Breast epithelium (tissue), 4 donors: ENCODE measurements at places on chromosomes 7 and 10.

DNA sequence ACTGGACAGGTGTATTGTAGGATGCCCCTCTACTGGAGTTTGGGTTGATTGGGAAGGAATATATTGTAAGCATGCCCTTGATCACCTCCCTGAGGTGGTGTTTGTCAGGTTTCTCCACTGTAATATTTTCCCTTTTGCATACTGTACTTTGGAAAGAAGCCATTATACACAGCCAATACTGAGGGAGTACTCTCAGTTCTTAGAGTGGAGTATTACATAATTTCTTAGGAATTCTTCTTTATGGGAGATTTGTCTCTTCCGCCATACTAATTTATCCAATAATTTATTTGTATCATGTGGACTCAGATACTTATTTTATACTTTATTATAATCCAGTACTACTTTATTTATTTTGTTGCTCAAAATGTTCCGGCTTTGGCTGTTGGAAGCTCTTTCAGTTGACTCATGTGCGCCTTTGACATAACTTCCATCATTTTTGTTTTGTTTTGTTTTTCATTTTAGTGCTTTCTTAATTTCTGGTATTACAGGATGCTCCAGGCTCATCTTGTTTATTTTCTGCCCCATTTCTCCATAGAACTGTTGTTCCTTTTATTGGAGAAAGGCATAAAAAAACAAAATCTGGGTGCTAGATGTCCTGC is 29.7 kb downstream of the MKLN1 start:
- H3K4me1 ChIP-seq, result no peaks in the 10 kb centered on the region
- H3K27ac ChIP-seq, result no peak overlapping the region
- no peaks in the 10 kb centered on the region for H3K36me3 ChIP-seq
- H3K27me3 ChIP-seq, result no peaks in the 10 kb centered on the region
- no peak for DNase-seq

GRCh38 chr7:117993377-117994003 is 120.2 kb upstream of the CTTNBP2 start:
- no peaks in the 10 kb centered on the region for H3K4me1 ChIP-seq
- H3K4me3 ChIP-seq, result no peak overlapping the region
- H3K27me3 ChIP-seq, result no peaks in the 10 kb centered on the region
- no peaks in the 10 kb centered on the region for H3K36me3 ChIP-seq

- no peaks in the 10 kb centered on the region for H3K4me1 ChIP-seq
- no peaks in the 10 kb centered on the region for H3K27me3 ChIP-seq
- DNase-seq, result no peak
- H3K4me3 ChIP-seq, result no peak overlapping the region
These were observed 87.1 kb upstream of the AHR start for GRCh38 chr7:17211307-17211836.

- no peak overlapping the region for H3K4me3 ChIP-seq
- no peaks in the 10 kb centered on the region for H3K4me1 ChIP-seq
- H3K27me3 ChIP-seq, result no peaks in the 10 kb centered on the region
These were observed 39.3 kb downstream of the LRRC18 start for GRCh38 chr10:48900371-48900801.

GRCh38 chr7:11743016-11743415 is 89.0 kb downstream of the THSD7A start:
- DNase-seq, result no peak
- H3K36me3 ChIP-seq, result no peaks in the 10 kb centered on the region
- H3K4me1 ChIP-seq, result no peaks in the 10 kb centered on the region
- no peak overlapping the region for H3K4me3 ChIP-seq
- H3K27me3 ChIP-seq, result no peaks in the 10 kb centered on the region

DNA sequence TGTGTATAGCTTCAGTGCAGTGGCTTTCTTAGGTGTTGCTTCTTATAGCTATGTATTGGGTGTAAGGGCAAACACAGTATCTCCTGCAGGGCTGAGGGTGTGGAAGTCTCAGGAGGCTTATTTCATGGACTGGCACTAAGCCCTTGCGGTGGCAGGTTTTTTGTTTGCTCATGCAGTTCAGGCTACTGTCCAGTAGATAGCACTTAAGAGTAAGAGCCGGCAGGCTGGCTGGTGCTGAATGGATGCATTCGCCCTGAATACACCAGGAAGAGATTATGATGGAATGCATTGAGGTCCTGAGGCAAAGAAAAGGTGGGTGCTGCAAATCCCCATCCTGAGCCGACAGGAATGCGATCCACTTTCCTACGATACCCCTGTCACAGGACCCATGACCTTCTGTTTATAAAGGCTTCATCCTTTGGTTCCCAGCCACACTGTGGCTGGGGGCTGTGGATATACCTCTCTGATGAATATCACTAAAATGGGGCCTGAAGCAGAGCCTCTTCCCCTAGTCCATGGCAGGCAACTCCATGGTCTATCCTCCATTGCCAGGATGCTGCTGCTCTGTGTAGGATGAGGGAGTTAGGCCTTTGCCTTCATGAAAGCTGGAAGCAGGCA is 44.9 kb downstream of the ANXA8 start:
- peak; percentile 57 for DNase-seq
- no peaks in the 10 kb centered on the region for H3K36me3 ChIP-seq
- no peak overlapping the region for H3K27ac ChIP-seq
- no peaks in the 10 kb centered on the region for H3K27me3 ChIP-seq

DNA sequence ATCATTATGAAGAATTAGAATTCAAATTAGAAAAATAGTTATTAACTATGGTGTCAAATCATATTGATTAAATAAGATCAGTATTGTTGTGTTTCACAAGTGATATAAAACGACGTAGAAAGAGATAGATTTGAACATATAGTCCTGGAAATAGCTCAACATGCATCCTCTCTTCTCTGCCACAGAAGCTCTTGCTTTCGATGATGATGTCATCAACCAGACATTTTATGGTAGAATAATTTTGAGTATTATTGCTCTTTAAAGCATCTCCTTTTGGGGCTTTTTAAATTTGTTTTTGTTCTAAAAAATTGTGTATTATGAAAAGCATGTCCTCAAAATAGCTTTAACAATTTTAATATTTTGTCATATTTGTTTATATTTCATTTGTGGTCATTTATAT is 95.0 kb downstream of the DGKB start:
- DNase-seq, result no peak
- H3K27ac ChIP-seq, result no peak overlapping the region
- no peaks in the 10 kb centered on the region for H3K36me3 ChIP-seq
- no peaks in the 10 kb centered on the region for H3K27me3 ChIP-seq
- H3K4me1 ChIP-seq, result no peaks in the 10 kb centered on the region

GRCh38 chr7:131827421-131827820 is 271.0 kb upstream of the PODXL start:
- no peaks in the 10 kb centered on the region for H3K4me1 ChIP-seq
- no peak for DNase-seq
- H3K36me3 ChIP-seq, result no peaks in the 10 kb centered on the region
- H3K27me3 ChIP-seq, result no peaks in the 10 kb centered on the region
- no peak overlapping the region for H3K27ac ChIP-seq

DNA sequence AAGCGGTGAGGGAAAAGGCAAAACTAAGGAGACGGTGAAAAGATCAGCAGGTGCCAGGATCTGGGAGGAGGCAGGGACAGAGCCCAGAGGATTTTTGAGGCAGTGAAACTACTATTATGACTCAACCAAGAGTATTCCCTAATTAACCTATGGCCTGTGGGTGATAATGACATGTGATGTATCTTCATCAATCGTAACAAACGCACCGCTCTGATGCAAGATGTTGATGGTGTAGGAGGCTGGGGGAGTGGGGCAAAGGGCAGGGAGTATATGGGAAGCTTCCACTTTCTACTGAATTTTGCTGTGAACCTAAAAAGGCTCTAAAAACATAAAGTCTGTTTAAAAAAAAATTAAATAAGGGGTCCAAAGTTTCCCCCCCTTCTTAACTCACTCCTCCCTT is 25.5 kb upstream of the EZH2 start:
- no peak for DNase-seq
- no peaks in the 10 kb centered on the region for H3K27me3 ChIP-seq
- H3K27ac ChIP-seq, result no peak overlapping the region
- H3K4me3 ChIP-seq, result no peak overlapping the region
- H3K4me1 ChIP-seq, result no peaks in the 10 kb centered on the region

DNA sequence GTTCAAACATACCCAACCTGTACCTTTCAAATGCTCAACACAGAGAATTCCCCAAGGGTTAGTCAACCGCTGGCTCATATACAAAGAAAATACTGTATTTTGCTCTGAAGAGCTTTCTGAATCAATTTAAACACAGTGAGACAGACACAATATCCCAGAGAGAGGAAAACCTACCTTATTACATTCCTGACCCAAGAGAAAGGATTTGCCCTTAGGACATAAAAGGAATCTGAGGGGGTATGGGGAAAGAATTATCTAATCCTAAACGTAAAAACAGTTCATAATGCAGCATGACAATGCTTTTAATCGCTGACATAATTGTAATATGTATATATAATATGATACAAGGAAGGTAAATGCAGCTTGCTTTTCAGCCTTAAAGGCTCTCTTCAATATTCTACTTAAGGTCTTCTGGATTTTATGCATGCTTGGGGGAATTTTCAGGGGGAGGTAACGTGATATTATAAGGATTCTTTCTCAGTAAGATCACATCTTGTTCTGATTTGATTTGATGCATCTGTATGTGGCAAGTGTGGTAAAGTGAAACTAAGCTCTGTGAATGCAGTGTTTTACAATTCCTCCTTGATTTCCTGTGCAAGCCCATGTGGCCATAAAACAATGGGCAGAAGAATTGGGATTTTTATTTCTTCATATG is 240.5 kb downstream of the GLI3 start:
- H3K4me1 ChIP-seq, result peaks cover 5% of the 10 kb centered on the region
- H3K27me3 ChIP-seq, result no peaks in the 10 kb centered on the region
- DNase-seq, result no peak
- no peaks in the 10 kb centered on the region for H3K36me3 ChIP-seq
- H3K27ac ChIP-seq, result peak overlapping the region; percentile 10
- H3K4me3 ChIP-seq, result no peak overlapping the region

DNA sequence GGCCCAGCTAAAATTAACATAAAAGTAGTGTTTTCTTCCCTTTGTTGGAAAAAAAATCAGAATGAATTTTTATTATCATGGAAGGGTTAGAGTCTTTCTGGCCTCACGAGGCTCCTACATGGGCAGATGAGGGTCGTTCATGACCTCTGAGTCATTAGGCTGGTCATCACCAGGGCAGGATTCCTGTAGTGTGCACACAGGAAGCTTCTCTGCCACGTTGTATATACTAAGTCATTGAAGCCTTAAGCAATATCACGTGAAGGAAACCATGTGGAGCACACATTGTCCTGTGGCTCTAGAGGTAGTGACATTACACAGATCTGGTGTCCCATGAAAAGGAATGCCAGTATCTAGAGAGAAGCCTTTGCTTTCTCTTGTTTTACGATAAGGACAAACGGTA is 84.7 kb upstream of the C1QL3 start:
- H3K4me3 ChIP-seq, result no peak overlapping the region

DNA sequence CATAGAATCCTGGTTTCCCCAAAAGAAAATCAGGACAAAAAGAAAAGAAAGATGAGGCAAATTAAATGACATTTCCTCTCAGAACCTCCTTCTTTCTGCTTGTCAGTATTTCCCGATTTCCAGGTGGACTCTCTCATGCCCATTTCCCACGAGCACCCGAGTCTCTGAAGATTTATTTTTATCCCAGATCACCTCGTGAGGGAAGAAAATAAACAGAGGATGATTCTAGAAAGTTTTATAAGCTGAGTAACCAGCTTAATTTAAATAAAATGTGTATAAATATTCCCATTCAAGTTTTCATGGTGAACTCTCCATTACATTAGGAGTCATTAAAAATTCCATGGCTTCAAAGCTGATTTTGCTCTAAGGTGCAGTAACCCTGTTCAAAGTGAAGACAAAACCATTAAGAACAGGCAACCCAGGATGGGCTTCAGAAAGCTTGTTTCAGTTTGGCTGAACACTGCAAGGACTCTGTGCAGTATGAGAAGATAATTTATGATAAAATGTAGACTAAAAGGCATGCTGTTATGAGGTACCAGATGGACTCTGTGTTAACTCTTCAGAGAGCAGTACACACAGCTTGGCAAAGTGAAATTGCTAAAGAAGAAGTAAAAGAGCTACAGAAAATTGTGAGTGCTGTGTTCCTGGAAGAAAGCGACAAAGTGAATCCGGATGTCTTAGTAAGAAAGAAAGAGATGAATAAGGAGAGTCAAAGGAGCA is 521.3 kb upstream of the LRRN3 start:
- no peaks in the 10 kb centered on the region for H3K36me3 ChIP-seq
- H3K27ac ChIP-seq, result no peak overlapping the region
- no peaks in the 10 kb centered on the region for H3K4me1 ChIP-seq
- no peak overlapping the region for H3K4me3 ChIP-seq
- H3K27me3 ChIP-seq, result no peaks in the 10 kb centered on the region

DNA sequence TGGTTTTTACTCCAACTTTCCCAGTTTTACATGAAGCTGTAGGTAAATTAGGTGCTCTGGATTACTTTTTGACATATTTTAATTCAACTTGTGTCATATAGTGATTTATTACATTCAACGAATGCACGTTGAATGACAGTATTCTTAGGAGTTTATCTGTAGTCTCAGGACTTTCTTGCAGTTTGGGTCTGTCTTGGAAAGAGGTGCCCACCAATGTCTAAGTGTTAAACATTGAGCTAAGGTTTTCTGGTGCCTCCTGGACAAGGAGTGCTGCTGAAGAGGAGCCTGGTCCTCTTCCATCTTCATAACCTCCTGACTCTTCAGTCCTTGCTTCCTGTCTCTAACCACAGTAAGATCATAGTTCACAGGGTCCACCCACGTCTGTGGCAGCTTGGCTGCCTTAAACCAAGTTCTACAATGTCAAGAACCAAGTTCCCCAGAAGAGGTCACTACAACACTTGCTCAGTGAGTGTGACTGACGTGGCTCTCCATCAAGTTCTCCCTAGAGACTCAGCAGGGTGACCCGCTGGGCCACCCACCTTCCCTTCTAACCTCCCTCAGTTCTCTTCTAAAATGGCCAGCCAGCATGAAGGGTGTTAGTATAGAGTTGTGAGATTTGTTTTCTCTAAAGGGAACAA is 6.1 kb downstream of the NPY start:
- DNase-seq, result no peak
- H3K27me3 ChIP-seq, result no peaks in the 10 kb centered on the region

DNA sequence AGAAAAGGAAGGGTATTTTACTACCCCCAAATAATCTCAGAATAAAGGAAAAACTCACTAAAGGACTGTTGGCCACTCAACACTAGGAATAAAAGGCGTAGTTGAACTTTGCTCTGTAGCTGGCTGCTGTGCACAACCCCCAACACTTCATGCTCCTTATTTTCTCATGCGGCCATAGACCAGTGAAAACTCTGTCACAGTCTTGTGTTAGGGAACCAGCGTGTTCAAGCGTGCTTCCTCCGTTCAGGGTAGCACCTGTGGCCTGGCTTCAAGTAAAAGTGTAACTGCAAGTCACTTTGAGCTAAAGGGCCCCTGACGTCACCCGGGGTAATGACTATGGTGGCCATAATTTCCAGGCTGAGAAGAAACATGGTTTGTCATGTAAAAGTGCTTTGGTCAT is 27.0 kb downstream of the BLNK start:
- H3K4me3 ChIP-seq, result no peak overlapping the region
- H3K4me1 ChIP-seq, result no peaks in the 10 kb centered on the region
- no peak overlapping the region for H3K27ac ChIP-seq
- no peak for DNase-seq

DNA sequence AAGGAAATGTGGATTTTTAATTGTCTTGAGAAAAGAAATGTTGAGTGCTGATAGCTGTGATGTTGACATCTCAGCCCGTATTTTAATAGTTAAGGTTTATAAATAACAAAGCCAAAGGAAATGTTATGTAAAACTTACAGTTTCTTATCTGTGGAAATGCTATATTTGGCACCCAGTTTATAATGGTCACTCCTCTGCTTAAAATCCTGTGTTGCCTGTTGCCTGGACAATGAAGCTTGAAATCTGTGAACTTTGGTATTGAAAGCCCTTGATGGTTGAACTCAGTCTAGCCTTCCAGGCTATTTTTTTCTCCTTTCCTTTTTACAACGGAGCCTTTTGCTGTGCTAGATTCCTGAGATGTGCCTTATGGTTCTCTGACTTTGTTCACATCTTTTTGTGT is 46.5 kb downstream of the MCU start:
- DNase-seq, result no peak
- H3K27me3 ChIP-seq, result no peaks in the 10 kb centered on the region
- H3K27ac ChIP-seq, result no peak overlapping the region
- H3K4me1 ChIP-seq, result no peaks in the 10 kb centered on the region
- H3K4me3 ChIP-seq, result no peak overlapping the region
